ENCODE measurements at places on chromosomes 4 and X.

DNA sequence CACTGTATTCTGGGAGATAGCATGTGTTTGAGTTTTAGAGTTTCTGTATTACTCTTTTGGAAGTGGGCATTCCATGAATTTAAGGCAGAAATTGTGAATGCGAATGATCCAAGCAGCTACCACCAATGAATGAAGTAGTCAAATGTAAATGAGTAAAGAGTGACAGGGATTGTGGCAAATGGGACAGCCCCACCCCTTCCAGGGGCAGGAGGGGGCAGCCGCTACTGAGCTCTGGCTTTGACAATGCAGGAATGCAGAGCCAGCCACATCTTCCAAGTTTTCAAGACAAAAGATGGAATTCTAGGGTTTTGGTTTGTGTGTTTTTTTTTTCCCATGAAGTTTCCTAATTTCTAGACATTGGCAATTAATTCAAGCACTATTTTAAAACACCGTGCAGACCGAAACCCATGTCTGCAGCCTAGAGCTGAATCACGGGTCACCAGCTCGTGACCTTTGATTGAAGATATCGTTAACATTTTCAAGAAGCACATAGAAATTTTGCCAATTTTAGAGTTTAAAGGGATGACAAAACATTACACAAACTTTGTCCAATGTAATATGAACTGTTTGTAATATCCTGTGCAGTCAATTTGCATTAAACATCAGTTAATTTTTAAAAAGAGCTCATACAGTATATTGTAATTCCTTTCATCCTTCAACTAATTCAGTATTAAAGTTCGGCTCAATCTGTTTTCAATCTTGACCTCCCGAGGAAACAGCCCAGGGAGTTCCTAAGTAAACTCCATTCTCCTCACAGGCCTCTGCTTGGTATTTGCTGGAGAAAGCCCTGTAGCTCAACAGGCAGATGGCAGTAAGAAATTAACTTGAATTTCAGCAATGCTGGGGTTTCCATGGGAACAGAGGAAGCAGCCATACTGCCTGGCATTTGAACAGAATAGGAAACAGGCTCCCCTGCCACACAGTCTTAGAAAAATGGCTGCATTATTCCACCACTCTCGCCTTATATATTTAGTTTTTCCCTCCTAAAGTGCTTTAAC, 83.4 kb downstream of the UCHL1 start:
- DNase-seq: no peak

DNA sequence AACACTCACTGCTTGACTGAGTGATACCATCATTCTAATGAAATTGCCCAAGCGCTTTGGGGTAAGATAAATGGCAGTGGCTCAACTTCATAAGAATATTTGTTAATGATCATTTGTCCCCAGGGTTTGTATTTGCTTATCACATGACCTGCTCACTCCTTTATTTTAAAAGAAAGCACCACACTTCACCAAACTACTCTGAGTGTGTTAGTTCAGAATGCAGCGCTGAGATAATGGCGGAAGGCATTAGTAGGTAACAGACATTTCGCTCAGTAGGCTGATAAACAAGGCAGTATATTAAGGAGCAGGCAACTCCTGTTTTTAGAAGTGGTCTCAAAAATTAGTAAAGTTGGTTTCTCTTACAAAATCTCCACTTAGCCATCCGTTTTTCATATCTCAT, 1.6 kb downstream of the SNX25 start:
- no peak for DNase-seq

DNA sequence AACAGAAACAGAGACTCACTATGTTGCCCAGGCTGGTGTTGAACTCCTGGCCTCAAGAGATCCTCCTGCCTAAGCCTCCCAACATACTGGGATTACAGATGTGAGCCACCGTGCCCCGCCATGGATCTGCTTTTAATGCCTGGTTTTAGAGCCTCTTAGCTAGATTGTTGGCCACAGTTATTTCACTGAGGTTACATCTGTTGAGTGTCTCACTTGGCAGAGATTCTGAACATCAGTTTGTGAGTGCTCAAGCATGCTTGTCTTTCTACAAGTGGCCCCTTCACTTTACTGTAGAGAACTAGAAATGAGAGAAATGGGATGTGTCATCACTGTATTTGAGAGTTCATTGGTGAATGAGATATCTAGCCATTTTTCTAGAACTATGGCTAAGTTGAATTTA, 218.5 kb downstream of the APBB2 start:
- no peak for DNase-seq

DNA sequence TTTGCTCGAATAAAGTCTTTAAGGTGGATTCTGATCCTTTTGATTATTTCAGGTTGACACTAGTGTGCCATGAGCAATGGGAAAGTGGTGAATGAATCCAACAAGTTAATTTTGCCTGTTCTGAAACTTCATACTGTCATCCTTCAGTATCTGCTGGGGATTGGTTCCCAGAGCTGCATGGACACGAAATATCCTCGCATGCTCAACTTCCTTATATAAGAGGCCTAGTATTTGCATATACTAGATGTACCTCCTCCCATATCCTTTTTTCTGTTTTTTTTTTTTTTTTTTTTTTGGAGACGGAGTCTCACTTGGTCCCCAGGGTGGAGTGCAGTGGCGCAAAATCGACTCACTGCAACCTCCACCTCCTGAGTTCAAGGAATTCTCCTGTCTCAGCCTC, 23.0 kb upstream of the PDS5A start:
- DNase-seq: no peak

GRCh38 chrX:111123606-111124179, 27.7 kb downstream of the PAK3 start:
- DNase-seq: no peak

DNA sequence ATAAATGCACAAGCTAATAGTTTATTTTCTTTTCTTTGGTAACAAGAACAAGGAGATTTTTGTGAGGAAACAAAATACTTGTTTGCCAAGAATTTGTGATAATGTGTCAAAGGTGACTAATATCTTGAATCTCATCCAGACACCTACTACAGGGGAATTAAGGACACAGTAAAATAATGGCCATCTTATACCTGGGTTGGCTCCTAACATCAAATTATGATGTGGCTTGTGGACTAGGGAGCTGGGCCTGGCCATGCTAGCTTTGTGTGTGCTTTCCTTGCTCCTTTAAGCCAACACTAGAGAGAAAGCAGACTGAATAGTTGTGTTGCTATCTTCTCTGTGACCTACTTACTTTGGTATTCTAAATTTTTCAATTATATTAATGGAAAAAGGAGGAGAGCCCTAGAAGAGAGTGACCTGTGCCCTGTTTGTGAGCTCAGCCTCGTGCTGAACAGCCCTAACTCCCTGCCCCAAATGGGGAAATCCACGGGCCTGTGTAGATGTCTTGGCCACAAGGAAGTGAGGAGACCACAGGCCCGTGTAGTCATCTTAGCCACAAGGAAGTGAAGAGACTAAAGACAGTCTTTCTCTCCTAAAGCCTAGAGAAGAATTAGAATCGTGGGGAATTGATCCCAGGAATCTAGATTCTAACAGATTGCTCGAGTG, 23.3 kb downstream of the ARHGAP24 start:
- DNase-seq: no peak
